ENCODE measurements at places on chromosomes 1 and 21.

GRCh38 chr1:85465099-85465785, at the start of gene DDAH1:
Gene DDAH1, minus strand, starts transcription at chr1:85465159. Its CDS starts 114 bp downstream, at chr1:85465045.
- peak; percentile 3 for DNase-seq

- no peak for DNase-seq
Measured at GRCh38 chr1:67883069-67883468, 49.8 kb upstream of the GNG12 start.

- DNase-seq: no peak
Measured at GRCh38 chr1:175555266-175555665, 188.1 kb downstream of the TNR start.

- DNase-seq: no peak
Measured at GRCh38 chr1:109391157-109391556, 6.6 kb downstream of the SORT1 start.

DNA sequence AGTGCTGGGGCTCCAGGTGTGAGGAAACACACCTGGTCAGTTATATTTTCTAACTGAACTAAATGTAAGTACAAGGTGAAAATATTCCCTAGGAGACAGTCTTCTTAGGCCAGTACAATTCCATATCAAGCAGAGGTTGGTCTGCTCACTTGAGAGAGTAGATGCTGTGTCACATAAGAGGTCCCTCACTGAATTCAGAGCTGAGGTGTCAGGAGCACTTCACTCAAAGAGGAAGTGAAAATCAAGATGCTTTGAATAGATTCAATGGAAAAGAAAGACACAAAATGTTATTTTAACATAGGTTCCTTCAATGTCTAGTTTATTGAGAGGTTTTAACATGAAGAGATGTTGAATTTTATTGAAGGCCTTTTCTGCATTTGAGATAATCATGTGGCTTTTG, 4.3 kb upstream of the FCRL3 start:
- DNase-seq: no peak

GRCh38 chr1:228508840-228509415, 21.7 kb downstream of the RNF187 start:
- DNase-seq: peak; percentile 92

Measured in hematopoietic multipotent progenitor cell treated with erythropoietin and hydrocortisone succinate and interleukin-3 and kit ligand, for 8 days (in vitro differentiated cells).